ENCODE measurements at places on chromosomes 2 and 18.
A peak's percentile ranks its signal among the peaks of the same experiment; 100 is the strongest.

GRCh38 chr2:178811901-178812300, 4.7 kb upstream of the TTN start:
- no peak for DNase-seq

GRCh38 chr2:69585855-69586555, 57.5 kb downstream of the AAK1 start:
- DNase-seq, result no peak

DNA sequence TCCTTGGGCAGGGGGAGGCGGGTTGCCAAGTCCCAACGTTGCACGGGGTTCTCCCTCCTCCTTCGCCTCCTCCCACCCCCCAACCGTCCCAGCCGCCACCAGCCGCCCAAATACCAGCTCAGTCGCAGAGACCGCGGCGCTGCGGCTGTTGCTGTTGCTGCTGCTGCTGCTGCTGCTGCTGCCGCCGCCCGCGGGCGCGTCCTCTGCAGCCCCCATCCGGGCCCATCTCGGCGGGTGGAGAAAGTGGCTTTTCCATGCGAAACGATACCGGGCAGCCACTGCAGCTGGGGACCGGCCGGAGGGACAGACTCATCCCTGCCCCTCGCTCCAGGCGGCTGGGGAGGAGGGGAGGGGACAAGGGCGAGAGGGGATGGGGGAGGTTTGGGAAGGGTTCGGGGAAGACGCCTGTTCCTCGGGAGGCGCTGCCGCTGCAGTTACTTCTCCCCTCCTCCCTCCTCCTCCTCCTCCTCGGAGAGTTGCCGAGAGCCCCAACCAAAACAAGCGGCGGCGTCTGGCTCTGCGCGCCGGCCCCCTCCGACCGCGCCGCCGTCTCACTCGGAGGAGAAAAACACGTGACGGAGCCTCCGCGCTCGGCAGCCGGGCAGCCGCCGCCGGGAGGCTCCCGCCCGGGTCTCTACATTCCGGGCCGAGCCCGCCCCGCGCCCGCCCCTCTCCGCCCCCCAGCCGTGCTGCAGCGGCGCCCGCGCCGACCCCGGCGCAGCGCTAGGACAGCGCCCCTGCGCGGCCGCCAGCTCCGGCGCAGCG, at the start of gene IRS1:
TSS of gene IRS1 (minus strand) at position 610 of the 765 bp plus-strand sequence. CDS start 1,082 bp downstream, outside the sequence.
- DNase-seq, result peak; percentile 70

GRCh38 chr2:162099836-162100235, 25.8 kb upstream of the DPP4 start:
- no peak for DNase-seq

DNA sequence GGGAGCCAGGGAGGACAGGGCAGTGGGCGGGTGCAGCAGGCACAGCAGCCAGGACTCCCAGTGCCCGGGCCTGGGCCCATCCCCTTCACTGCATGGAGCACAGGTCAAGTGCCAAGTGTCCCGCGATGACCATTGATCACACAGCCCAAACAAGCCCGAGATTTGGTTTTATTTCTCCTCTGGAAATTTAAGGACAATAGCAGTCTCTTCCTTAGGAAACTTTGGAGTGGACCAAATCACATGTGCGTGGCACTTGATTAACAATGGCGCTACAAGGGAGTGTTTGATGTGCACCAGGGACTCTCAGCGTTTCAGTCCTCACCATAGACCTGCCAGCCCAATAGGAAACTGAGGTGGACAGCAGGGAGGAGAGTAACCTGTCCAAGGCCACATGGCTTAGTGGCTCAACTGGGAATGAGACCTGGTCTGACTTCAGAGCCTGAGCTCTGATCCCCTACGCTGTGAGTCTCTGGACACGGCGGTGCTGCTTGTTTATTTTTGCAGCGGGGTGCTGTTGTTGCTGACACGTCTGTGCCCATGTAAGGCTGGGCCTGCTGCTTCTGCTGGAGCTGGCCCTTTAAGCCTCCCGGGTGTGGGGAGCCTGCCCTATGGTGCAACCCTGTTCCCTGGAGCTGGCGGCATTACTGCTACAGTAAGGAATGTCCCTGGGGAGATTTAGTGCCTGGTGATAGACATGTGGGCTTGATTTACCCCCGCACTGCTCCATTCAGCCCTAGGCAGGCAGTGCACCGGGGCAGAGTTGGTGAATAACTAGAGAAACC, 194.2 kb downstream of the INHBB start:
- DNase-seq, result no peak

All from mesothelial cell of epicardium (in vitro differentiated cells).